Activated CD8-positive, alpha-beta memory T cell treated with anti-CD3 and anti-CD28 coated beads for 1 hour (primary cell): ENCODE measurements at places on chromosomes 4 and X.

DNA sequence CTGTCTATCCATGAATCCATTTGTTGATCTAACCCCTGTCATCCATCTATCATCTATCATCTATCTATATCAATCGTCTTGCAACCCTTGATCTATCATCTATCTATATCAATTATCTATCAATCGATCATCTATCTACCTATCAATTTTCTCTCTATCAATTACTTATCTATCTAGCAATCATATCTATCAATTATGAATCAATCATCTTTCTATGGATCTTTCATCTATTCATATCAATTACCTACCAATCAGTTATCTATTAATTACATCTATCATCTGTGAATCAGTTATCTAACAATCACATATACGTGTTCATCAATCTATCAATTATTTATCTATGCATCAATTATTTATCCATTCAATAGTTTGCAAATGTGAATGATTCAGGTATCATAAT, 24.5 kb upstream of the ASMTL start:
- no peak for DNase-seq

DNA sequence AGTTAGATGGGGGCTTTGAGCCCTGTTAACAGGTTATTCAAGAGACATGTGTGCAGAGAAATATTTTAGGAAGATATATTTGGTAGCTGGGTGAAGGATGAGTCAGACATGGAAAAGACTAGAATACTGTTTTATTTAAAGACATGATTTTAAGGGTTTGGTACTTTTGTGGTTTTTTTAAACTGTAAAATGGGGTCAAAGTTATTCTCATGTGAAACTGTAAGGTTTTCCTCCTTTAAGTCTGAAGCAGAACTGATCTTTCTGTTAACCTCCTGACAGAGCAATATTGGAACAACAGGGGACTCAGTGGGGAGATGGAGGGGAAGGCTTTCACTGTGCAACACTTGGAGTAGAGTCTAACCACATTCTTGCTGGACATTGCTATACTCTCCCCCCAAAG, 112.4 kb upstream of the LSM6 start:
- DNase-seq: no peak

- no peak for DNase-seq
These were observed 109.0 kb upstream of the AADAT start for GRCh38 chr4:170198747-170199146.

GRCh38 chr4:184419976-184420375, 54.4 kb downstream of the IRF2 start:
- no peak for DNase-seq

- no peak for DNase-seq
These were observed 208.7 kb downstream of the SOWAHB start for GRCh38 chr4:76689145-76689817.
